ENCODE measurements at places on chromosomes 6 and 20.

- no peak for DNase-seq
Observed at GRCh38 chr6:108030211-108030610, 44.3 kb downstream of the OSTM1 start.

DNA sequence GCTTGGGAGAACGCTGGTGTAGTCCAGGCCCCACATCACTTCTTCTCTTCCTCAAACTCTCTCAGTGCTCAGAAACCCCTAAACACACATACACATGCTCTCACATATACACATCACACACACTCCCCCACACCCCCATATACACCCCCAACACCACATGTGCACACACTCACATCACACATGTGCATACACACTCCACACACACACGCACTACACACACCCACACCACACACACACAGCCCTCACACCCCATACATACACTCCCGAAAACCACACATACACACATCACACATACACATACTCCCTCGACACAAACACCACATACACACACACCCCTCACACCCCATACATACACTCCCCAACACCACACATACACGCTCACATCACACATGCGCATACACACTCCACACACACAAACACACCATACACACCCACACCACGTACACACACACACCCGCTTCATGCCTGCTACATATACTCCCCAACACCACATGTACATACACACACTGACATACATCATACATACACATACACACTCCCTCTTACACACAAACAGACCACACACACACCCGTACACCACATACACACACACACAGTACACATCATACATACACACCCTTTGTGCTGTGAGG, 110.3 kb upstream of the TMEM170B start:
- DNase-seq: no peak

GRCh38 chr6:3418496-3419060, 38.3 kb downstream of the SLC22A23 start:
- DNase-seq: no peak

DNA sequence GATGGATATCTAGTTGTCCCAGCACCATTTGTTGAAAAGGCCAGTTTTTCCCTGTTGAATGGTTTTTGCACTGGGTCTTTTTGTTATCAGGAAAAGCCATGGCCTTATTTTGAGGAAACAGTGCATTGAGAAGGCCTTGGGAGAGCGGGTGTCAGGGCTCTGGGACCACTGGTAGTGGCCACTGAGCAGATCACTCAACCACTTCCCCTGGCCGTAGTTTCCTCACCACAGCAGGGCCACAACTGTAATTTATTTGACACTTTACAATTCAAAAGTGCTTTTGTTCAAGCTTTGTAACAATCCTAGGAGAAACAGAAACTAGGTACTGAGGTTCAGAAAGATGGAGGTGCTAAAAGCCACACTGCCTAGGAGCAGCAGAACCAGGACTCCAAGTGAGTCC, 281.8 kb downstream of the GMDS start:
- no peak for DNase-seq

DNA sequence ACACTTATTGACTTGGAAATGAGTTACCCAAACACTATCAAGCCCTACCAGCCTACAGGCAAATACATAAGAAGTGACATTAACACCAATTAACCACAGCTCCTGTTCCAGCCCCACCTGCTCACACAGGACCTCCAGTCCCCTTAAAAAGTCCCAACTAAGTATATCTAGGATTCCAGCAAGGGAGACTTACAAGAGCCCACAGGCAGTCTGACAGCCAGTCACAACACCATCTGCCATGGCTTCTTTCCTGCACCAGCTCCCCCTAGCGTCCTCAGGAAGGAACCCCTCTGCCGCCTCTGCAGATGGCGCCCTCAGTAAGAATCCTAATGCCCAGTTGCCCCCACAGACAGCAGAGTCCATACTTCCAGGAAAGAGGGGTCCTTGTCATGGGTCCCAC, 122.1 kb downstream of the HIVEP2 start:
- DNase-seq: peak; percentile 92

DNA sequence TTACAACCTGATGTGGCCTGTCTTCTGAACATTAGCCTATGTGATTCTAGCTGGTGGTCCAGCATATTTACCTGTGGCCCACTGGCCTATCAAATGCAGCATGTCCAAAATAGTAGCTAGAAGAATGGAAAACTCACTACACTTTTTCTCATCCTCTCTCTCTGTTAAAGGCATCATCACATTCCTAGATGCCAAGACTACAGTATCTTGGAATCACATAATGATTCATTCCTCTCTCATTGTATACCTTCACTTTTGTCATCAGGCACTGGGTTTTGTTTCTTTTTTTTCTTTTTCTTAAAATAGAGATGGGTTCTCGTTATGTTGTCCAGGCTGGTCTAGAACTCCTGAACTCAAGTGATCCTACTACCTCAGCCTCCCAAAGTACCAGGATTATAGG, 45.0 kb downstream of the FAM83B start:
- no peak for DNase-seq

DNA sequence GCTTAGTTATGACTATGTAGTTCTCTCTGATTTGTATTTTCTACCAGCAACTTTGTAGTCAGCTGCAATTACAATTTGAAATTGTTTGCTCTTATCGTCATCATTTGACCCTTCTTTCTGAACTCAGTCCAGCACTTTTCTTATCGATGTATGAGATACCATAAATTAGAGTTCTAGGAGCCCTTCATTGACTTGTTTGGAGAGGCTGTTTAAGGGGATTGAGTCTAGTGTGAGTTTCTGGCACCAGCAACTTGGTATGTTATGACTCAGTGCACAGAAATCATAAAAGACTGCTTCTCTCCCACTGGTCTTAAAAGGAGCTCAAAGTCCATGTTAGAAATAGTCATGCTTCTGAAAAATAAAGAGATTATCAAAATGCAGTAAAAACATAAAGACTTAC, 190.3 kb downstream of the TENT5A start:
- no peak for DNase-seq

- DNase-seq: no peak
Observed at GRCh38 chr6:35085359-35086281, 55.5 kb downstream of the TCP11 start.

DNA sequence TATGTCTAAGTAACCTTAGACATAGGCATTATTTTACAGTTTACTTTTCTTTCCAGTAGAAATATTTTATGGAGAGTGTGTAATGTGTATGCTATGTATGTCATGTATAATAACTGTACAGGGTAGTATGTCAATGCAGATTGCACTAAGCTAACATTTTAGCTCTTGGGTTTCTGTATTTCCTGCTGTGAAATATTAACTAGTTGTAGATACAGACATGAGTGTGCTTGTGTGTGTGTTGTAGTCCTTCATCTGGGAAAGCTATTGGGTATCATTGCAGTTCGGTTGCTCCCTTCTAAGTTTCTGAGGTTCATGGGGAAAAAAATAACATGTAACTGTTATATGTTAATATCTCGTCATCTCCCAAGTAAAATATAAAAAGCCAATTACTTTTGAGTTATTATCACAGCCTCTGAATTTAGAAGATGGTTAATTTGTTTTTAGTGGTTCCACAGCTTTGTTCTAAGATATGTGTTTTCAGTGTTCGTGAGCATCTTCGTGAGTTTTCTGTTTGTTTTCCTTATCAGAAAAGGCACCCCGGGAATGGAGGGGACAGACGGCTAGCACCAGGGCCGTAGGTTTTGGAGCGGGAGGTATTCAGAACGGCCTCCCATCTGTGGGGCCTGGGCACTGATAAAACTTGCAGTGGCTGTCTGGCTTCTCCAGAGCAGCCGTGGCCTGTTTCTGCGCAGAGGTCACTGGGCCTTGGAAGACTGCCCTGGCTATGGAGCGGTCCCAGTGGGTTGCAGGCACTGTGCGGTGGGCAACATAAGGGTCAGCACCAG, 215.0 kb downstream of the ARID1B start:
- DNase-seq: no peak

DNA sequence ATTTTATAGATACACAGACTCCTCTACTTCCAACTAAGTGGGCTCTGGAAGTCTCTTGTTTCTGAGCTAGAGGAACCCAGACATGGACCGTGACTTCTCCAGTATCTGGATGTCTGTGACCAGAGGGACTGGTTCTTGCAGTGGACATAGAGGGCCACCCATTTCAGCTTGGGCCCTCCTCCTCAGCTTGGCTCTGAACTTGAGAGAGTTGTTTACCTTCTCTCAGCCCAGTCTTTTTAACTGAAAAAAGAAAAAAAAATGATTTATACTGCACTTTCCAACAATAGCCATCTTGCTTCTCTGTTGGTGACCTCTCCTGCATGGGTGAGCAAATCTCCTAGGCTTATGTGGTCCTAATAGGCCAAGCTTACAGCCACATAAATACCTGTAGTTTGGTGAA, 60.3 kb upstream of the TMEM181 start:
- no peak for DNase-seq

- DNase-seq: no peak
Observed at GRCh38 chr6:44152109-44152461, 6.5 kb upstream of the CAPN11 start.

DNA sequence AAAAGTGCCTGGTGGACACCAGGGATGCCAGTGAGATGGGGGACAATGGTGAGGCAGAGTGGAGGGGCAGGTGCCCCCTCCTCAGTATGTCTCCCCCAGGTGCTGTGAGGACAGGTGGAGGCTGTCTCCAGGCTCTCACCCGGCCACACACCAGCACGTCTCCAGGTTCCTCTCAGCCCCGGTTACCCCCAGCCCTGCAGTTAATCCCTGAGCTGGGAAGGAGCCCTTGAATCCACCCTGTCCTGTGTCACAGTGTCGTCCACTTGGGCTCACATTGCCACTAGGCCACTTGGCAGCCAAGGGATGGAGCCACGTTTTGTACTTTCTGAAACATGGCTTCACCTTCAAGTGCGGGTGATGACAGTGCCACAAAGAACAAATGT, 21.7 kb upstream of the HLA-B start:
- DNase-seq: no peak

GRCh38 chr20:9306521-9306920, 207.9 kb upstream of the LAMP5 start:
- DNase-seq: no peak

DNA sequence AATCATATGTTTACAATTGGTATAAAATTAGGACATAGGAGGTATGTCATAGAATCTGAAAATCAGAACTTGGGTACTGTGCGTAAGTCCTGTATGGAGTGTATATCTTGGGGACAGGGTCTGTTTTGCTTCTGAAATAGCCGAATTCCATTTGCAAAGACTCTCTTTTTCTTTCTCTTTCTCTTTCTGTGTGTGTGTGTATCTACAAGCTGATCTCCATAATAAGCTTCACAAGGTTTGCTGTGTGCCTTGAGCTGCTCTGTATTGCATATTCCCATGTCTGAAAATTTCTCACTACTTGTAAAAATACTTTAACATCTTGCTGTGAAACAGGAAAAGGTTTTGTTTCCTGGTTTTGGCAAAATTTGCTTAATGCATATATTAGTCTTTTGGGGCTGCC, 29.5 kb downstream of the STX11 start:
- DNase-seq: no peak

- no peak for DNase-seq
Observed at GRCh38 chr20:47529840-47530239, 28.2 kb downstream of the NCOA3 start.

DNA sequence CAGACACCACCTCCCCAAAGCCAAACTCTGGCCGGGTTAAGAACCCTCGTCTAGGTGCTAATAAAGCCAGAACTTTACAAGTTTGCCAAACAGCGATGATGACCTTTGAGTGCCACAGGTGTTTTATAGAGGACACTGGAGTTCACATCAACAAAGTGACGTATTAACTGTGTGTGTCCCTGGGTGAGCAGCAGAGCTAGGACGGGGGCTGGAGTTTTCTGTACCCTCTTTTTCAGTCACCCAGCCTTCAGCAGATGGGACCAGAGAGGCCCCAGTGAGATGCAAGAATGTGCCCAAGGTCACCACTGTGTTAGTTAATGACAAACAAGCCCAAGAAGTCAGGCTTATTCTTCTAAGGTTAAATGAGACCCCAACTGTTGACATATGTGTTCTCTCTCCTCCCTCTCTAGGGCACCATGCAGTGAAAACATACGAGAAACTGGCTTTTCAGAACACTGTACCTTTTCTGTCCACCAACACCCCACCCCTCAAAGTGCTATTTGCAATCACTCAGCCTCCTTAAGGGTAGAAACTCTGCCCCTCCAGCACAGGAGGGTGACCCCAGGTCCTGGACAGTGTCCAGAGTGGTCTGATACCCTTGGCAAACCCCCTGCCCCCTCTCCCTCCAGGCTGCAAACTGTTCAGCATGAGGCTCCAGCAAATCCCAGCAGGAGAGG, 5.2 kb downstream of the SDC4 start:
- no peak for DNase-seq

- DNase-seq: no peak
Observed at GRCh38 chr6:40413239-40413638, 173.9 kb downstream of the LRFN2 start.

GRCh38 chr6:98024359-98024758, 741.3 kb upstream of the MMS22L start:
- DNase-seq: no peak

- no peak for DNase-seq
Observed at GRCh38 chr20:12715991-12716680, 292.6 kb upstream of the SPTLC3 start.

DNA sequence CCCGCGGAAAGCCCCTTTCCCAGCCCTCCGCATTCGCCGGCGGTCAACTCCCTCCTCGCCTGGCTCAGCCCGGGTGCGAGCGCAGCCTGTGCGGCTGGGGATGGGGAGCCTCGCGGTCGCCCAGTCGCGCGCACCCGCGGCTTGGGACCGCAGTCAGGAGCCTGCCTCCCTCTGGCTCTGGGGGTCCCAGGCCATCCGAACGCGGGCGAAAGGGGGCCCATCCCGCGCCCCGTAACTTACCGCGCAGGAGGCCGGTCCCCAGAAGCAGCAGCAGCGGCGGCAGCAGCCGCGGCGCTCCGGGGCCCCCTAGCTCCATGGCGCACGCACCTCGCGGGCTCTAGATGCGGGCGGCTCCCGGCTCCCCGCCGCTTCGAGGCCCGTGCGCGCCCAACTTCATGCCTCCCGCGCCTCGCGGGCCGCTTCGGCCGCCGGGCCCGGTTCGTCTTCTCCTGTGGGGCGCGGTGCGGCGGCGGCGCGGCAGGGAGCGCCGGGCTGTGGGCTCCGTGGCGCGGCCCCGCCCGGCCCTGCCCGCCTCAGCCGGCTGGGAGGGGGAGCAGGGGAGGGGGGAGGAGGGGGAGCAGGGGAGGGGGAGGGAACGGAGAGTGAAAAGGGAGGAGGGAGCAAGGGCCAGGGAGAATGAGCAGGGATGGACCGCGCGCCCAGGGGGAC, at the start of gene CHRNA4:
TSS of gene CHRNA4 (minus strand) at position 500 of the 669 bp plus-strand sequence. CDS start at position 316, 184 bp downstream.
- peak; percentile 56 for DNase-seq

GRCh38 chr6:122116119-122116834, 283.2 kb upstream of the HSF2 start:
- no peak for DNase-seq

- no peak for DNase-seq
Observed at GRCh38 chr6:53134601-53135235, 13.9 kb downstream of the GCM1 start.

GRCh38 chr6:170448751-170449630, 104.1 kb downstream of the PSMB1 start:
- no peak for DNase-seq

GRCh38 chr20:51456511-51457509, 85.7 kb downstream of the NFATC2 start:
- DNase-seq: peak; percentile 35

GRCh38 chr6:107447663-107448216, 11.6 kb downstream of the PDSS2 start:
- no peak for DNase-seq

GRCh38 chr20:53360852-53361251, 232.8 kb downstream of the ZNF217 start:
- no peak for DNase-seq

- DNase-seq: no peak
Observed at GRCh38 chr6:121393731-121394505, 41.5 kb upstream of the GJA1 start.

- DNase-seq: no peak
Observed at GRCh38 chr6:158766621-158767455, 52.3 kb downstream of the EZR start.

GRCh38 chr20:12217382-12217781, 299.7 kb downstream of the BTBD3 start:
- peak; percentile 36 for DNase-seq
